ENCODE measurements at places on chromosomes 2 and 18.

- DNase-seq, result no peak
Observed at GRCh38 chr2:217103752-217104545, 244.1 kb upstream of the TNP1 start.

DNA sequence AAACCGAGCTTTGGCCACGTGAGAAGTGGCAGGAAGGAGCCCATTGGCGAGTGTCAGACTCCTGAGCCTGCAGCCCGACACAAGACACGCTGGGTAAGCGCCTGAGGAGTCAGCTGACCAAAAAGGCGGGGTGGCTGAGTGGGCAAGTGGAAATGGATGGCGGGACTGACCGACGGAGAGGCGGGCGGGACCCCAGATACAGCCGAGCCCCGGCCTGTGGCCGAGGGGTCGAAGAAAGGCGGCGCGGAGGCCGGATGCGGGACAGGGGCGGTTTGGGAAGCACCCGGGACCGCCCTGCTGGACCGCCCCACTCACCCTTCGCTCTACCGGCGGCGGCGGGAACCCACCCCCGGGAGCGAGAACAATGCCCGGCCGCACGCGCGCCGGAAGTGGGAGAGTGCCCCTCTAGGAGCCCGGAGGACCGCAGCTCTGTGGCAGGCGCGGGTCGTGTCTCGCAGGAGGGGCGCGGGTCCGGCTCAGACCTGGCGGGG, 22.8 kb downstream of the ZSCAN30 start:
- peak; percentile 92 for DNase-seq

DNA sequence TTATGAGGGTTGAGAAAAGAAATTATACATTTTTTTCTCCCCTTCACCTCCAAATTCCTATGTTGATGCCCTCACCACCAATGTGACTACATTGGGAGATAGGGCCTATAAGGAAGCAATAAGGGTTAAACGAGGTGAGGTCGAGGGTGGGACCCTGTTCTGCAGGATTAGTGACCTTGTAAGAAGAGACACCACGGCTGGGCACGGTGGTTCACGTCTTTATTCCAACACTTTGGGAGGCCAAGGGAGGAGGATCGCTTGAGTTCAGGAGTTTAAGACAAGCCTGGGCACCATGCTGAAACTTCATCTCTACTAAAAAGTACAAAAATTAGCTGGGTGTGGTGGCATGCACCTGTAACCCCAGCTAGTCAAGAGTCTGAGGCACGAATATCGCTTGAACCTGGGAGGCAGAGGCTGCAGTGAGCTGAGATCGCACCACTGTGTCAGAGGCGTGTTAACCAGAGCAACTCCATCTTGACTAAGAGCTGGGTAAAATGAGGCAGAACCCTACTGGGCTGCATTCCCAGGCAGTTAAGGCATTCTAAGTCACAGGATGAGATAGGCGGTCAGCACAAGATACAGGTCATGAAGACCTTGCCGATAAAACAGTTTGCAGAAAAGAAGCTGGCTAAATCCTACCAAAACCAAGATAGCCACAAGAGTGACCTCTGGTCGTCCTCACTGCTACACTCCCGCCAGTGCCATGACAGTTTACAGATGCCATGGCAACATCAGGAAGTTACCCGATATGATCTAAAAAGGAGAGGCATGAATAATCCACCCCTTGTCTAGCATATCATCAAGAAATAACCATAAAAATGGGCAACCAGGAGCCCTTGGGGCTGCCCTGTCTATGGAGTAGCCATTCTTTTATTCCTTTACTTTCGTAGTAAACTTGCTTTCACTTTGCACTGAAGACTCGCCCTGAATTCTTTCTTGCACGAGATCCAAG, 77.0 kb downstream of the NCAPH start:
- DNase-seq, result no peak

- DNase-seq, result no peak
Observed at GRCh38 chr2:195648787-195649186, 8.2 kb upstream of the SLC39A10 start.

- DNase-seq, result no peak
Observed at GRCh38 chr18:21996351-21996826, 173.0 kb upstream of the GATA6 start.

DNA sequence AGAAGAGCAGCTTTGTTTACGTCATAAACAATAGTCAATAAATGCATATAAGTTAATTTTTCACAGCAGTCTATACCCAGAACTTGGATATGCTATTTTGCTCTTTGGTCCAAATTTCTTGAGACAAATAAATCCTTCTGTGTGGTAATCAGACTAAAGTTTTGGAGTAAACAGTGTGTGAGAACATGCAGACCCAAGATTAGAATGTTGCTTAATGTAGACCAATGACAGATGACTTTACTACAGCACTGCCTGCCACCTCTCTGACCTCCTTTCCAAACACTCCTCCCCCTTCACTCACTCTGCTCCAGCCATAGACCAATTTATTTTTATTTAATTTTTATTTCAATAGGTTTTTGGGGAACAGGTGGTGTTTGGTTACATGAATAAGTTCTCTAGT, 115.3 kb upstream of the TANK start:
- DNase-seq, result no peak

DNA sequence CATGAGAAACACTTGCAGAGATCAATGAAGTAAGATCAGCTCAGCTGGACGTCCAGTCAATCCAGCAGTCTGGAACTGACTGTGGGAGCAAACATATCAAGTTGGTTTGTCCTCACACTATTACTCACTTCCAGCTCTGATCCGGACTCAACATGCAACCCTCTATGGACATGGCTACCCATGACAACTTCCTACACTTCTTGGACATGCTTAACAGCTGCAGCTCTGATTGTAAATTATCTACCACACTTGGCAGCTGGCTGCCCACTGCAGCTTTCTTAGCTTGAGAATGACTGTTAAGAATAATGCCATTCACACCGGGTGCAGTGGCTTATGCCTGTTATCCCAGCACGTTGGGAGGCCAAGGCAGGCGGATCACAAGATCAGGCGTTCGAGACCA, 429.8 kb downstream of the EPHA4 start:
- DNase-seq, result no peak

DNA sequence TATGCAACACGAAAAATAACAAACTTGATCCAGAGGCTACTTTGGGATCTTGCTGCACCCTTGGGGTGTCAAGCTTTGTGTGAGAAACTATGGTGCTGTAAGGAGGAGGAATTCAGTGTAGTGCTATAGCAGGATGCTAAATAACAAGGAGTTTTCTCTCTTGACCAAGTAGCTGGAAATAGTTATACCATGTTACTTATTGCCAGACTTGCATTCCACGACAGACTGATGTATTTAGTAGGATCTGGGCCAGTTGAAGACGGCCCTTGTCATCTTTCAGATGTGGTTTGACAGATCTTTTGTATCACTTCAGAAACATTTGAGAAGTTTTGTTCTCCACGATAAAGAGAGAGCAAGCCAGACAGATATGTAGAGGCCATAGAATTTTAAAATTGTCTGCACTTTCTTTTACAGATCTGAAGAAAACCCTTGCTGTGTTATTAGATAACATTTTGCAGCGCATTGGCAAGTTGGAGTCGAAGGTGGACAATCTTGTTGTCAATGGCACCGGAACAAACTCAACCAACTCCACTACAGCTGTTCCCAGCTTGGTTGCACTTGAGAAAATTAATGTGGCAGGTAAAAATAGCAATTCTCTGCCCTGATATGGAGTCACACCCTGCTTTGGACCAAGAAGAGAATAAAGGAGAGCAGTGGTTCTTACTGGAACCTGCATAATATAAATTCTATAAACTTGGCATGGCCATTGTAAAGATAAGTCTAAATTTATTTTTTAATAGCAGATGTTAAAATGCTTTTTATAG, 16.3 kb downstream of the MGAT5 start:
- no peak for DNase-seq

DNA sequence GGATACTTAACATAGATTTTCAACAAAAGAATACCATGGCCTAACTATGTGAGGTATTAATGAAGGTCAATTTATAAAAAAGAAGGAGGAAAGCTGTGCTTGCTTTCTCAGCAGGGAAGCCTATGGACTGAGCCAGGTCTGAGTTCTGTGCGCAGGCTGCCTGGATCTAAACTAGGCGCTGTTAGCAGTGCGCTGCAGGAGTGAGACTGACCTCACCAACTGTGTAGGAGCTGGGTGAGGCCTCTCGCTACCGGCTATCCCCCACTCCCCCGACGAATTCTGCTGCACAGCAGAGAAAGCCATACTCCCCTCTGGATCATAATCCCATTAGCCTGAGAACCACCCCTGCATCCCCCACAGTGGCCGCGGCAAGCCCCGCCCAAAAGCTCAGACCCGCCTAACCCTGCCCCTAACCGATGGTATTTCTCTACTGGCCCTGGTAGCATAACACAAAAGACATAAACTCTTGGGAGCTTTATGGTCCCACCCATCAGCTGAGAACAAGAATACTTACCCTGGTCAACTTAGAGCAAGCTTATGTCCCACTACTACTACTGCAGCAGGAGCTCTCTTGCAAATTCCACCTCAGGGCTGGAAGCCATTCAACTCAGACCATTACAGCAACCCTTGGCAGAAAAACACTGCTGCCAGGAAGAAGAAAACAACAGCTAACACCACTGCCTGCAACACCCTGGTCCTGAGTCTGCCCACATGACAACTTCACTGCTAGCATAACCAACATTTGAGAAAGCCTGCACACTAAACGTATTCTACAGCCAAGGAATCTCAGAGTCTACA, 28.0 kb downstream of the SULT1C2 start:
- no peak for DNase-seq

DNA sequence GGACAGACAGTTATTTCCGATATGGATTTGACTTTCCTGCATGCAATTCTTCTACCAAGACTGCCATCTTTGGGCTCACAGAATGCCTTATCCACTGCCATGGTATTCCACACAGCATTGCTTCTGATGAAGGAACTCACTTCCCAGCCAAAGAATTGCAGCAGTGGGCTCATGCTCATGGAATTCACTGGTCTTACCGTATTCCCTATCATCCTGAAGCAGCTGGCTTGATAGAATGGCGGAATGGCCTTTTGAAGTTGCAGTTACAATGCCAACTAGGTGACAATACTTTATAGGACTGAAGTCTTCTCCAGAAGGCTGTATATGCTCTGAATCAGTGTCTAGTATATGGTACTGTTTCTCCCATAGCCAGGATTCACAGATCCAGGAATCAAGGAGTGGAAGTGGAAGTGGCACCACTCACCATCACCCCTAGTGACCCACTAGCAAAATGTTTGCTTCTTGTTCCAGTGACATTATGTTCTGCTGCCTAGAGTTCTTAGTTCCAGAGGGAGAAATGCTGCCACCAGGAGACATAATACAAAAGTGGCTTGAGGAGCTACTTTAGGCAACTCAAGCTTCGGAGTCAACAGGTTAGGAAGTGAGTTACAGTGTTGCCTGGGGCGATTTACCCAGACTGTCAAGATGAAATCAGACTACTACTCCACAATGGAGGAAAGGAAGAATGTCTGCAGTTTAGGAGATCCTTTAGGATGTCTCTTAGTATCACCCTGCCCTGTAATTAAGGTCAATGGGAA, 23.8 kb upstream of the SMAD4 start:
- DNase-seq, result no peak

DNA sequence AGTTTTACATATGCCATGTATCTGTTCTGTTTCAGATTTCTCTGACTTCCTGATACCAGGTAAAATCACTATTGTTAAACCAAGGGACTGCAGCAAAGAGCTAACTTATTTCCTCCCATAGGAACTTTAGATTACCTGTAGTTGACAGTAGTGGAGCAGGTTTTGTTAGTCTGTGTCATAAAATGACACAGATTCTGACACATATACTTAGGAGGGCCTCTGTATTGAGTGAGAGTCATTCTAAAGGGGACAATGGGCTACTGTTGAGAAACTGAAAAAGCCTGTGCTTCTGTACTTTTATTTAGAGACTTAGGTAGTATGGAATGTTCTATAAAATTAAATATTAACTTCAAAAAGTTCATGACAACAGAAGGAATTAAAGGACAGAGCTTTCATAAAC, 48.2 kb downstream of the KCMF1 start:
- DNase-seq, result no peak

- no peak for DNase-seq
Observed at GRCh38 chr2:157367704-157368103, 42.1 kb upstream of the ERMN start.

DNA sequence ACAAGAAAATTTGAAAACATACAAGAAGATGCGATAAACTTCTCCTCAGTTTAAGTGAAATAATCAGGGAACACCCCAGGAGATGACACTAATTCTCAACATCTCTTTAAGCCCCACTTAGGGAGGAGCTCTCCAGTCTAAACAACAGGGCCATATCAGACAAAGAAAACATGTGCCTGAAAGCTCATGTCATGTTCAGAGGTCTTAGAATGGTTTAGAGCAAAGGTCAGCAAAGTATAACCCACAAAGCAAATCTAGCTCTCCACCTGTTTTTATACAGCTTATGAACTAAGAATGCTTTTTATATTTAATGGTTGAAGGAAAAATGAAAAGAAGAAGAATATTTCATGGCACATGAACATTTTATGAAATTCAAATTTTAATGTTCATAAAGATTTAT, 155.6 kb upstream of the NOL4 start:
- DNase-seq, result no peak

DNA sequence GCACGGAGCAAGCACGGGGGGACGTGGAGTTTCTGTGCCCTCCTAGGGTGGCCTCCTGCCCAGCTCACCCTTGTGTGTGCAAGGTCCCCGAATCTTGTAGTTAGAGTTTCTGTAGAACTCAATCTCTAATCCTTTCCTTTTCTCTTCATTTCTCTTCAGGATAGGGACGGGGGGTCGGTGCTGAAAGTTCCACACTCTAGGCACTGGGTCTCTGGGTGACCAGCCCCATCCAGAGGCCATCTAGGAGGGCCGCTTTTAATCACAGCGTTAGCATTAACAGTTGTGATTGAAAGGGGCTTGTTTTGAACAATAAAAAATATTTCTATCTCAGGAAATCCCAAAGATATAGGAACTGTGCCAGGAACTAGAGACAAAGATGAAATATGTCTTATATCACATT, 10.5 kb downstream of the SOCS6 start:
- DNase-seq, result no peak

DNA sequence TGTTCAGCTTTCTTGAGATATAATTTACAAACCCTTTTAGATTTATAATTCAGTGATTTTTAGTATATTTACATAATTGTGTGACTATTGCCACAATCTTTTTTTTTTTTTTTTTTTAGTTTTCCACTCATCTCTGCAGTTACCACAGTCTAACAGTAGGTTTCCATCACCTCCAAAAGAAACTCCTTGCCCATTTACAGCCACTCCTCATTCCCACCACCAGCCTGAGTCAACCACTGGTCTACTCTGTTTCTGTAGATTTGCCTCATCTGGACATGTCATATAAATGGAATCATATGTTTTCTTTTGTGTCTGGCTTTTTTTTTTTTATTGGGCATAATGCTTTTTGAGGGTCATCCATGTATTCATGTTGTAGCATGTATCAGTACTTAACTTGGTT, 16.1 kb downstream of the MTX2 start:
- DNase-seq, result no peak

- no peak for DNase-seq
Observed at GRCh38 chr2:154850532-154850931, 152.0 kb downstream of the KCNJ3 start.

DNA sequence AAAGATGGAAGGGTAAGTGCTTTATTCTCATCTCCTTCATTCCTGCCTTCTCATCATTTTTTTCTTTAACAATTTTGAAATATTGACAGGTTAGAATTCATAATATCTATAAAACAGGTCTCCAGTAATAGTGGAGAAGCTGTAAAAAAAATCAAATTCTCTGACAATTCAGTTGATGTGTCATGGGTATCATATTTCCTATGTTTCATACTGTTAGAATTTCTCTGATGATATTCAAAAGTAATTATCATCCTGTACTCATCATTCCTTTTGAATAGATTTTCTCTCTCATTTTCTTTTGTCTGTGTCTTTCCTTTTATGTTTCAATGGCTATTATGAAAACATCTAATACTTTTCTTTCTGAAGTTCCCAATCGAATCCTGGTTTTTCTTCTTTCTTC, 97.7 kb downstream of the CPS1 start:
- no peak for DNase-seq

GRCh38 chr18:55641486-55641885, 53.5 kb upstream of the TCF4 start:
- no peak for DNase-seq
